ENCODE measurements at places on chromosomes 13 and 19.

- no peak for DNase-seq
These were observed 39.4 kb upstream of the FARP1 start for GRCh38 chr13:98103531-98103930.

DNA sequence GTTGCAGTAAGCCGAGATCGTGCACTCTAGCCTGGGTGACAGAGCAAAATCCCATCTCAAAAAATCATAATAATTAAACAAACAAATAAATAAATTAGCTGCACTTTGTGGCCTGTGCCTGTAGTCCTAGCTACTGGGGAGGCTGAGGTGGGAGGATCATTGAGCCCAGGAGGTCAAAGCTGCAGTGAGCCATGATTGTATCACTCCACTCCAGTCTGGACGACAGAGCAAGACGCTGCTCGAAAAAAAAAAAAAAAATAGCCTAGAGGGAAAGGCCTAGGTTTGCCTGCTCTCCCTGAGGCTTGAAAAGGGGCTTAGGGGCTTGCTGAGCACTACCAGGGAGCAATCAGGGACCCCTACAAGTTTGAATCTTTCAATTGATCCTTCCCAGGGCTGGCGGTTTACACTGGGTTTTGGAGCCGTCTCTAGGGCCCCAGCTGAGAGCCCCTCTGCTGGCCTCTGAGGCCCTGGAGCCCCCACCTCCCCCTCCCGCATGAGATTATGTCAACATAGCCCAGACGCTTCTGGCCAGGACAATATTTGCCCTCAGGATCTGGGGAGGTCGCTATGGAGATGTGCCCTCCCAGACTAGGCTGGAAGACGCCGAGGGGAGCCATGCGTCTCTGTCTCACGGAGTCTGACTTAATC lies 10.4 kb upstream of the GIPR start:
- DNase-seq, result no peak

DNA sequence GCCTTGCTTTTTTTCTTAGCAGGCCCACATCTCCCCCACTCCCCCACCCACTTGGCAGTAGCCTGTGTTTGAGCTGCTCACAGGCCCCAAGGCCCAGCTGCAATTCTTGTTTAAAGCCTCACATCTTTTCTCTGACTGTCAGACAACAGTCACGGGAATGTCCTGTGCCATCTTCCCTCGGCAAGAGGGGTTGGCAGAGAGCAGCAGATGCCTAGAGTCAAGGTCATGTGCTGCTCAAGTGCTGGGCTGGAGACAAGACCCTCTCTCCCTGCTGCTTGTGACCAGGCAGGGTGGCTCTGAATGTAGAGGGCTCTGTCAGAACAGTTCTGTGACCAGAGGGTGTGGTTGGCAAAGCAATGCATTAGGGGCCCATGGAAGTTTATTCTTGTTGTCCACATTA lies 47.4 kb downstream of the BBC3 start:
- no peak for DNase-seq

DNA sequence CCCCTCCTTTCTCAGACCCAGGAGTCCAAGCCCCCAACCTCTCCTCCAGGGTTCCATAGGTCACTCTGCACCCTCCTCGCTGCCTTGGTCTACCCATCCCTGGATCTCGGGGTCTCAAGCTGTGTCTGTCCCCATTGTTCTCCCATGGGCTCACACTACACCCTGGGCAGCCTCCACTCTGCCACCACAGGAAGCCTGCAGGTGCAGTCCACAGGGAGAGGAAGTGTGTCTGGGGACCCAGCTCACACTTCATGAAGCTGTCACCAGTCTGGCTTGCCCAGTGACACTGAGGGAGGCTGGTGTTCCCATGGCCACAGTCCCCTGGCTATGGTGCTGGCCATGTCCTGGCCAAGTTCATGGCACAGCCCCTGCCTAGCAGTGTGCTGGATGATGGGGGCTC lies 5.3 kb downstream of the NECTIN2 start:
- no peak for DNase-seq

- DNase-seq, result no peak
These were observed 526.6 kb upstream of the KLHL1 start for GRCh38 chr13:70634893-70635292.

DNA sequence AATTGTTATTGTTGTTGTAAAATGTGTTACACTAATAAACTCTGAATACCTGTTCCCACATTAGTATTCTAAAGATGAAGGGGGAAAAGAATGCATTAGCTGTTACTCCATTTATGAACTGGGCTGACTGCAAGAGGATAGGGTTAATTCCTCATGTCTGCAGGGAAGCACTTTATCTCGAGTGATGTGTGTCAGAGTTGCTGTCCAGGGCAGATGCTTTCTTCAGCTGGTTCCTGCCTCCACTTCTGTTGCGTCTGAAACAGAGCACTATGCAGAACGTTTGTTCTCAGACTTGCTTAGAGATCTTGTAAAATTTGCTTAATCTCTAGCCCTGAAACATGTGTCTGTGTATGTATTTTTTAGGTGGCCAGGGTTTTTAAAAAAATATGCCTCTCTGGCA lies 318.8 kb downstream of the SPRY2 start:
- no peak for DNase-seq

DNA sequence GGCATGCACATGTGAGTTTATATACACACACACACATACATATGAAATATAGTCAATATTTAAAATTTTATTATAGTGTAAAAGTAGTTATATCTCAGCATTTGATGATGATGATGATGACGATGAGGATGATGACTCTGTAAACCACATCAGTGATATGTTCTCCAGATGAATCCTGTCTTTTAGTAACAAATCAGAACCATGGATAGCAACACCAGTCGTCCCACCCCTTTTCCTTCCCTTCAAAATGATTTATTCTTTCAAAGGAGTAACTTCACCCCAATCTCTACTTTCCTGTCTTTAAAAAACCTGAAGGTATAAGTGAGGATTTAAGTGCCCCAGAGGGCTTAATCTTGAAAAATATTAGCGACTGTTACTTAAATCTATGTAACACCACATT lies 74.1 kb downstream of the DCLK1 start:
- DNase-seq, result no peak

GRCh38 chr19:43643326-43643725 lies 3.7 kb upstream of the CADM4 start:
- DNase-seq, result no peak

- DNase-seq, result no peak
These were observed 4.5 kb upstream of the LAIR1 start for GRCh38 chr19:54369082-54369687.

- no peak for DNase-seq
These were observed 1177.9 kb downstream of the DIAPH3 start for GRCh38 chr13:58985845-58986244.

DNA sequence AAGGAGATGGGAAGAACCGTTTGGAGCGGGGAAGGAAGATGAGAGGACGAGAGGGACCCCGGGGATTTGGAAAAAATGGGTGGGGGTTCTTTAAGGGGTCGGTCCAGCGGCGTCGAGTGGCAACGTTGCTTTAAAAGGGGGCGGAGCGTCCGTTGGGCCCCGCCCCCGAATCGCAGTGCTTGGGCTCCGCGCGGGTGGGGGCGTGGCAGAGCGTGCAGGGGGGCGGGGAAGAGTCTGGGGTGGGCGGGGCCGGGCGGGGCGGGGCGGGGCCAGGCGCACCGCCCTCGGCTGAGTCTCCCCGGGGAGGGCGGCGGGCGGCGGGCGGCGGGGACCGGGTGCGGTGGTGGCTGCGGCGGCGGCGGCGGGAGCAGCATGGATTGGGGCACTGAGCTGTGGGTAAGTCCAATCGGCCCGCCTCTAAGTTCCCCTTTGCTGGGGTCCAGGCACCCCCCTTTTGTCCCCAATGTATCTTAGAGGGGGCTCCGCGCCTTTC lies at the start of gene TRIP10:
Gene TRIP10, plus strand, starts transcription at position 291 of the 493 bp plus-strand sequence. Its CDS starts 82 bp downstream, at position 373.
- DNase-seq, result peak; percentile 81

DNA sequence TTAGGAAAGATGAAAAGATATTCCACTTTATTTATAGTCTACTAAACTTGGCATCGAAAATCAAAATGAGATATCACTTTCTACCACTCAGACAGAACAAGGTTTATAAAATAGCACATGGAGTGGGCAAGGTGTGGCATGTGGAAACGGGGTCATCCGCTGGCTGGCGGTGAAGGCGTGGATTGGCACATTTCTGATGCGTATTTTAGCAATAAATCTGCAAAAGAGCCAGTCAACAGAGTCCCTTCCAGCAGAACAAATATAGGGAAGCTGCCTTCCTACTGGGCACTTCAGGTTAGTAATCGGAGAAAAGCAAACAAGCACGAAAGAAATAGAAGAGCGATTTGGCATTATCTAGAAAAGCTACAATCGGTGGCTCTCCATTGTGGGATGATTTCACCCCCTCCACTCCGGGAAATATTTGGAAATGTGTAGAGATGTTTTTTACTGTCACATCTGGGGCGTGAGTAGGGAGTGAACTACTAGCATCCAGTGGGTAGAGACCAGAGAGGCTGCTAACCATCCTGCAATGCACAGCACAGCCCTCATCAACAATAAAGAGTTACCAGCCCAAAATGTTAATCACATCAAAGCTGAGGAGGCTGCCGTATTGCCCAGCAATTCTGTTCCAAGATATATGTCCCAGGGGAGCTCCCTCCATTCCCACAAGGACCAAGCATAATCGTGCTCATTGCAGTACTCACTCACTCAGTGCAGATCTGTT lies 116.1 kb upstream of the PEG3 start:
- no peak for DNase-seq

GRCh38 chr19:11014403-11014911 lies 53.6 kb downstream of the SMARCA4 start:
- no peak for DNase-seq

DNA sequence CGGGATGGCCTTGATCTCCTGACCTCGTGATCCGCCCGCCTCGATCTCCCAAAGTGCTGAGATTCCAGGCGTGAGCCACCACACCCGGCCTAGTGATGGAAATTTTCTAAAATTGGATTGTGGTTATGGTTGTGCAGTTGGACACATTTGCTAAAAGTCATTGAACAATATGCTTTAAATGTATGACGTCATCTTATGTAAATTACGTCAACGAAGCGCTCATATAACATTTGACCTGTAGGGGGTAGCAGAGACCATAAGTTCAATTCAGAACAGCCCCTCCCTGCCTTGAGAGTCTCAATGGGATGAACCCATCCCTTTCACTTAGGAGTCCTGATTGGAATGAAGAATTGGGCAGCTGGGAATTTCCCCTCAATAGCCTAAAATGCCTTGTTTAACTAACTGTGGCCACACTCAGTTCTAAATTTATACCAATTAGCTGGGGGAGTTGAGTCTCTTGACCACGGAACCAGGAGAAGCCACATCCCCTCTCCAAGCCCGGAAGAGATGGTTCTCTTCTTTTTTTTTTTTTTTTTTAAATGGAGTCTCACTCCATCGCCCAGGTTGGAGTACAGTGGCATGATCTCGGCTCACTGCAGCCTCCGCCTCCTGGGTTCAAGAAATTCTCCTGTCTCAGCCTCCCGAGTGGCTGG lies 15.2 kb upstream of the TLE6 start:
- no peak for DNase-seq

GRCh38 chr19:383922-384798 lies 24.8 kb downstream of the C2CD4C start:
- DNase-seq, result no peak

GRCh38 chr13:108494991-108495645 lies 134.3 kb upstream of the MYO16 start:
- DNase-seq, result no peak

Data from activated naive CD8-positive, alpha-beta T cell treated with anti-CD3 and anti-CD28 coated beads for 36 hours (primary cell).